ENCODE measurements at places on chromosomes 2 and 18.

GRCh38 chr2:10978090-10978670 is 66.4 kb downstream of the KCNF1 start:
- no peak for DNase-seq

DNA sequence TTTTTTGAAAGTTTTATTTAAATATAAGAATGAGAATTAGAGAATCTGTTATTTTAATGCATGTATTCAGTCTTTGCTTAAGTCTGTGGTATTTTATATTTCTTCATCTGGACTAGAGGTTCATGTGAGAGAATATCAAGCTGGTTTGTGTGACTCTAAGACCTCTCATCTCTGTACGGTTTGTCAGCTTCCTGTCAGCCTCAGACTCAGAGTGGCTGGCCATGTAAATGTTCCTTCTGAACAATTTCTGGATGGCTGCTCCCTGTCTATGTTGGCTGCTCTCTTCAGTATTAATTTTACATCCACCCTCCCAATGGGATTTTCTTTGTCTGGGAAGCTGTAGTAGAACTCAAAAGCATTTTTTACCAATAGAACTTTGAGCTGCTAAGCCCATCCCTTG is 225.3 kb upstream of the THUMPD2 start:
- DNase-seq, result no peak

GRCh38 chr2:2826621-2827020 is 495.5 kb upstream of the MYT1L start:
- DNase-seq, result no peak

DNA sequence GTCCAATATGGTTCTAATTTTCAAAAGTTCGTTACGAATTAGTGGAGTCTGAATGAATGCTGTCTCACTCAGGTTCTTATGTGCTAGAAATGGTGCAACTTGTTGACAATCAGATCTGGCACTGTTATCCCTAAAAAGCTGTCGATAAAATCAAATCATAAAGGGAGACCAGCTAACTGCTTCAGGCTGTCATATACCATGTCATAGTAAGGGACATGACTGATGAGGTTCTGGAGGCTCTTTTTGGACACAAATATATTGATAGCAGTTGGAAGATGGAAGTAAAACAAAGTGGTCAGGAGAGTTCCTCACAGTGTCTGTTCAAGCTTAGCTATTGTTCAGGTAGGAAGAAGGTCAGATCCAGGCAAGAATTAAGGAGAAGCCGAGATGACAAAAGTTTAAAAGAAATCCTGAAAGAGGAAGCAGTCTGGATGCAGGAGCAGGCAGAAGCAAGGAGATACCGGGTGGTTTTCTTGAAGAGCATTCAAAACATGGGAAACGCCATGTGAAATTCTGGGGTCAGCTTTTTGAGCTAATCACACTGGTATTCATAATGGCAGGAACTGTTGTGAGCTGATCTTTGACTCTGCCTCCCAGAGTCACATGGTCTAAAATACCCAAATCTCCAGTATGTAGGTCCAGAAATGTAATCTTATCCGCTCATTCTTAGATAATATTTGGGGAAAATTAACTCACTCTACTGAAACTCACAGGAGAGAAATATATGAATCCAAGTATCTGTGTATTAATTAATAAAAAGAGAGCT is 9.4 kb upstream of the CAVIN2 start:
- DNase-seq, result no peak

DNA sequence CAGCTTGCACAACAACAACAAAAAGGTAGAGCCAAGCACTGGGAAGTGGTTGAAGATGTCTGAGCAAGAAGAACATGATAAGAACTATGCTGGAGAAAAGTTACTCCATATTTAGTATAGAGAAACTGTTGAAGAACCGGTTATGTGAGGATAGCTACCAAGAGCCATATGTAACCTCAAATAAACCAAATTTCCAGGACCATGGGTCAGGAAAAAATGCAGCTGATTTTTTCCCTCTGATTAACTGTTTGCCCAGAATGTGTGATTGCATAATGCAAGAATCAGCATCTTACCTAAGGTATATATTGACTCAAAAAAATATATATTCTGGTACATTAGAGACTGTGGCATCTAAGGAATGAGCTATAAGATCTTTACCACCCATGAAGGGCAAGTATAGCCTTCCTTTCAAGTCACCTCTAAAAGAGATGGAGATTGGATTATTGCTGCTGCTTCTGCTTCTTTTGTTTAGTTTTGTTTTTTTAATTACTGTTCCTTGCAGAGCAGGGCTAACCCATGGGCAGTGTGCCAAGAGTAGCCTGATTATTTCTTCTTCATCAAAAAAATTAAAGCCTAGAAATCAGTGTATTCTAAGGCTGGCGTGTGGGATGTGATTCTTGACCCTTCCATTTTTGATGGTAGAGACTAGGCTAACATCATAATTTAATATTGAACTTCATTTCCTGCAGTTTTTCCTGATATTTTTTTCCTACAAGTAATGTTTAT is 76.9 kb upstream of the MAP3K20 start:
- no peak for DNase-seq

DNA sequence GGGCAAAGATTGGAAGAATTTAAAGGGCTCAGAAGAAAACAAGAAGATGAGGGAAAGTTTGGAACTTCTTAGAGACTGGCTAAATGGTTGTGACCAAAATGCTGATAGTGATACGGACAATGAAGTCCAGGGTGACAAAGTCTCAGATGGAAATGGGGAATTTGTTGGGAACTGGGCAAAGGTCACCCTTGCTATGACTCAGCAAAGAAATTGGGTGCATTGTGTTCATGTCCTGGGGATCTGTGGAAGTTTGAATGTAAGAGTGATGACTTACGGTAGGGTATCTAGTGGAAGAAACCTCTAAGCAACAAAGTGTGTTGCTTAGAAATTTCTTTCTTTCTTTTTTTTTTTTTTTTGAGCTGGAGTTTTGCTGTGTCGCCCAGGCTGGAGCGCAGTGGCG is 6.0 kb upstream of the IL1A start:
- no peak for DNase-seq

GRCh38 chr2:135030826-135031225 is 16.4 kb downstream of the MAP3K19 start:
- no peak for DNase-seq

All from stimulated activated CD8-positive, alpha-beta memory T cell treated with anti-CD3 and anti-CD28 coated beads, Interleukin-7, amount 100 ng/mL, for 48 hours (primary cell).